H4 (cell line): ENCODE measurements at places on chromosomes 1 and 21. TPM values are rescaled to one million over a fixed set of nuclear protein-coding genes. Genes with fewer than 3 reads are reported as not detected.
A peak's percentile ranks its signal among the peaks of the same experiment; 100 is the strongest.

DNA sequence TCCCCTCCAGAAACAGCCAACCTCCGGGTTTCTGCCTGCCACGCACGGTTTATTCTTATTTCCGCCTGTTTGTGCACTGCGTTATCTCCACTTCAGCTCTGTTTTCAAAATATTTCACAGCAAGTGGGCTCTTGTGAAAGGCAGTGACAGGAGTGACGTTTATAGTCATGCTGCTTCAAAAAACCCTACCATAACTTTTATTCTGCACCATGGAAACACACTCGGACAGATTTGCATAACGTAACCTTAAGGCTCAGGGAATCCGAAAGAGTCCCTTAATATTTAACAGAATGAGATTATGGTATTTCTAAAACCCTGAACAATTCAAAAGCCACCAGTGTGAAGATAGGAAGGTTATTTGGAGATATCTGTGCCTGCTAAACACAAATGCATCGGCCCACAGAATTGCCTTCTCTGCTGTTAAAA is 782 bp upstream of the SDE2 start:
- DNase-seq = no peak

The MYOC gene
- total RNA-seq = not detected in 2 replicates

GRCh38 chr21:33767236-33767635 is 124.9 kb downstream of the ITSN1 start:
- no peak for DNase-seq

- no peak for DNase-seq
These were observed 277.4 kb downstream of the BRINP2 start for GRCh38 chr1:177448036-177448615.

The PRDM16 gene
- 0.14 and 0.97 TPM in 2 replicates for total RNA-seq

DNA sequence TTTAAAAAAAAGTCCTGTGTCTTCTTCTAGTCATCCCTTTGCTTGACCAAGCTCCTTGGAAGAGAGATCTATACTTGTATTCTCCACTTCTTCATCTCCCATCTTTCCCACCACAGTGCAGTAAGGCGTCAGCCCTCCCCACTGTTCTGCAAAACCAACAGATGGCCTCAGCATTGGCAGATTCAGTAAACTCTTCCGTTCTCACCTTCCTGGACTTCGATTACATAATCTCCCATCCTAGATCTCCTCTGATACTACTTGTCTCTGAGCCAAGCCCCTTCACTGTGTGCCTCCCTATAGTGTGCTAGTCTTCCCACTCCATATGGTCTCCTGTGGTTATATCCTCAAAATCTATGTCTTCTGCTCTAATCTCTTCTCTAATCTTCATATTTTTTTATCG is 1.6 kb upstream of the COLGALT2 start:
- DNase-seq = no peak

The SCAMP3 gene
- 72.7 and 133 TPM in 2 replicates for total RNA-seq

GRCh38 chr21:31364253-31364945 is 20.3 kb upstream of the TIAM1 start:
- no peak for DNase-seq

The ADCY10 gene
- total RNA-seq = 0.02 TPM in 1 of 2 replicates, not detected in the other

The CELF3 gene
- not detected in 2 replicates for total RNA-seq

The CDC7 gene
- 13.6 and 14.3 TPM in 2 replicates for total RNA-seq

DNA sequence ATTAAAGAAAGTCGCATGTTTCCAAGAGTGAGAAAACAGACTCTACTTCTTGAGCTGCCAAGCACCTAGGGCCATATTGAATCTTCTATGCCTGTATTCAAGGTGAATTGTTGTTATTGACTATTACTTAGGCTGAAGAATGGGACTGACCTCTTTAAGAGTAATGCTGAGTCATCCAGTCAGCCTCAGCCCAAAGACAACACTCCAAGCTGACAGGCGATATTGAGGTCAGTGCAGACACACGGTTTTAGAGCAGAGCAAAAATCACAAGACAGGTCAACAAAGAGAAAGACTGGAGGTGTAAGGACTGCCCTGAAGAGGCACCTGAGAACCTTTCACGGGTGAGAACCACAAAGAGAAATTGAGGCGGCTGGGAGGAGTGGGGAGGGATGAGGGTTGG is 146.9 kb downstream of the MIS18A start:
- DNase-seq = peak; percentile 75

DNA sequence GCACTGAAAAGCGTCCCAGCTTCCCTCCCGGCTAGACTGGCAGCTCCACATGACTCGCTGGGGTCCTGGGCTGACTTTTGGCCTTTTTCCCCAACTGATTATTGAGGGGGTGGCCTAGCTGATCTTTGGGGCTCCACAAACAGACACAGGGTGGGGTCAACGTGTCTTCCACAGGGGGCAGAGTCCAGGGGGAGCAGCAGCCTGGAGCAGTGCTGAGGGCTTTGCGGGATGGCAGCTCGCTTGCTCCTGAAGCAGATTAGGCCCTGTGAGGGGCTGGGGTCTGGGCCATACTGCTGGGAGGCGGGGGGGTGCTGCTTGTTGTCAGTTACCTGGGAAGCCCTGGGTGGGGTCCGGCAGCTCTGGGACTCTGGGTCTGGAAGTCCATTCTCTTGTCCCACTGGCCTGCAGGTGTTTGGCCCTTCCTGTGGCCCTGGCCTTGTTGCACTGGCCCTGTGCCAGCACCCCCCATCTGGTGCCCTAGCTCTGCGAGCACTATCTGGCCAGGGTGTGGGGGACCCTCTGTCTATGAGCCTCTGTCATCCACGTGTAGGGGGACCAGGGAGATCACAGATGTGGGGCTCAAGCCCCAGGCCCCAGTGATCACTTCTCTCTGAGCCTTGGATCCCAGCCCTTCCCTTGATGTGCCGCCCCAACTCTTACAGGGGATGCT is 12.3 kb upstream of the HES5 start:
- DNase-seq = no peak

DNA sequence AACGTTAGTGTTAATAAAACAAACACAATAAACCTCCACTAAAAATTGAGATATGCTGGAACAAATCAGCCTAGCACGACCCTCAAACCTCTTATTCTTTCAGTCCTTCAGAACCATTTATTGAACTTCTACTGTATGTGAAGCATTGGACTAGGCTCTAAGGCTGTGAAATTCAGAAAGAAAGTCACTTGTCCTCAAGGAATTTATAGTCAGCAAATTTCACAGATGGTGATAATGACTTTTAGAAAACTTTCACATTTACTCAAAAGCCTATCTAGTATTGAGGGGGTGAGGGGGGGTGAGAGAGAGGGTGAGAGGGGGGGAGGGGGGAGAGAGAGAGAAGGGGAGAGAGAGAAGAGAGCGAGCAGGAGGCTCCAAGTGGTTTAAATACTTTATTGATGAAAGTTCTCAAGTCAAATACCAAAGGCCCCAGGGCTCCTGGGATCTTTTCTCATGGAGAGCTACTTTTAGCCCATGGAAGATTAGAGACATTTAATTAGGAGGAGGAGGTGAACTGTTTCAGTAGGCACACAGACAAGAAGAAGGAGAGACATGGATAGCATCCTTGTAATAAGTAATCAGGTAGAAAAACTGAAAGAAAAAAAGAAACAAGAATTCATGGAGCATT is 66.3 kb upstream of the SSX2IP start:
- DNase-seq = no peak

The CLIC6 gene
- total RNA-seq = not detected in 2 replicates
